ENCODE measurements at places on chromosomes 11 and 22.

DNA sequence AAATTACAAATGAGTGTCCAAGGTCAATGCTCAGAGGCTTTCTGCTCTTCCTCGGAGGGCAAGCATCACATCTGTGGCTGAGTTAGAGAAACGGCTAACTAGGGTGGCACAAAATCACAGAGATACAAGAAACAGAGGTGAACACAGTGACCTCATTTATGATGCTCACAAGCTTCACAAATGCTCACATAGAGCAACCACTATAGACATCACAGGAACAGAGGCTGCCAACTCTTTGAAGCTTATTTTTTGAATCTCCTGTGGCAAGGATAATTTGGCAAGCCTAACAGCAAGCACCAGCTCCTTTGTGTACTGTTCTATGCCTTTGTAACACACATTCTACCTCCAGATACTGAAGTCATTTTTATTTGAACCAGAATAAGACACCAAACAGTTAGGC lies 416.5 kb upstream of the DDI1 start:
- DNase-seq = no peak

GRCh38 chr11:454801-455565 lies 4.9 kb downstream of the PTDSS2 start:
- DNase-seq = no peak

DNA sequence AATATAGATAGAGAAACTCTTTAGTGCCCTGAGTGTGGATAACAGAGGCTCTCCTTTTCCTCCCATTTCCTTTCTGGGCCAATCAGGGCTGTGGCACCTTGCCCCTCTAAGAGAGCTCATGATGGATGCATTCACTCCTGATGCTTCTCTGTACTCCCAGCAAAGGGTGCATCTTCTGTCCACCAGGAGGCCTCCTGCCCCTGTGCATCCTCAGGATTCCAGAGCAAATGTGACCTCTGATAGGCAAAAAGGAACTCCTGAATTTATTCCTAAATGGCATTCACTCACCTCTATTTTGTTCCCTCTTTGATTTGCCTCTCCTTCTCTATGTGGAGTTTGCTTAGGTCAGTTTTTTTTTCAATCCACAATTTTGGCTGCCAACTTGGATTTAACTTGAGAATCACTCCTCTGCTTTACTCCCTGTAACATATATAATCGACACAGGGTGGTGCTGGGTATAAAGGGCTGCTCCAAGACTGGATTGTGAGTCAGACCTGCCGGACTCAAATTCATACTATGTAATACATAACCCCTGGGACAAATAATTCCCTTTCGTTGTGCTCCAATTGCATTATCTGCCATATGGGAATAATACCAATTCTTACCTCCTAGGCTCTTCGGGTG lies 1.1 kb upstream of the MRGPRX4 start:
- DNase-seq = peak; percentile 36

DNA sequence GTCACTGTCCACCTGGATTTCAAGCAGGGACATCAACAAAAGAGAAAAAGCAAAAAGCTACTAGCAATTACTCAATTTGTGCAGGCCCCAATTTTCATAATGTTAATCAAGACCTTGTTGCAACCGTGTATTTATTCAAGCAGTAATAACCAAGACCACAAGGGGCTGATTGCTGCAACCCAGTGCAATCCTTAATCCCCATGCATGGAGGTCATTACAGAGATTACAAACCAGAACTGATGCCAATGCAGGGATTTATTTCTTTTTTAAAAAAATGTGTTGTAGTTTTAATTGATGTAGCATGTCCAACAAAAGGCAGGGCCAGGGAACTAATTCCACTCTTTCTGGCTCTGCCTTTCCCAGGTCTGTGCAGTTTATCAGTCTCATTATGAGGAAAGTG lies 18.4 kb downstream of the TECTA start:
- DNase-seq = no peak

GRCh38 chr22:37906364-37907008 lies 389 bp downstream of the MICALL1 start:
- DNase-seq = peak; percentile 43

Measured in urothelium cell line (cell line).